Stimulated activated CD4-positive, alpha-beta T cell treated with anti-CD3 and anti-CD28 coated beads, Interleukin-1b, Interleukin-23, amount 100 ng/mL, for 1 hour (primary cell): ENCODE measurements at places on chromosomes 1 and 21.

GRCh38 chr1:111825217-111825616 lies 69.5 kb downstream of the DDX20 start:
- DNase-seq = no peak

GRCh38 chr1:152515434-152515783 lies 1.1 kb downstream of the CRCT1 start:
- DNase-seq = no peak

- no peak for DNase-seq
Observed at GRCh38 chr1:164466001-164466421, 93.0 kb upstream of the PBX1 start.

GRCh38 chr1:66731170-66731865 lies 20.9 kb upstream of the DYNLT5 start:
- no peak for DNase-seq

DNA sequence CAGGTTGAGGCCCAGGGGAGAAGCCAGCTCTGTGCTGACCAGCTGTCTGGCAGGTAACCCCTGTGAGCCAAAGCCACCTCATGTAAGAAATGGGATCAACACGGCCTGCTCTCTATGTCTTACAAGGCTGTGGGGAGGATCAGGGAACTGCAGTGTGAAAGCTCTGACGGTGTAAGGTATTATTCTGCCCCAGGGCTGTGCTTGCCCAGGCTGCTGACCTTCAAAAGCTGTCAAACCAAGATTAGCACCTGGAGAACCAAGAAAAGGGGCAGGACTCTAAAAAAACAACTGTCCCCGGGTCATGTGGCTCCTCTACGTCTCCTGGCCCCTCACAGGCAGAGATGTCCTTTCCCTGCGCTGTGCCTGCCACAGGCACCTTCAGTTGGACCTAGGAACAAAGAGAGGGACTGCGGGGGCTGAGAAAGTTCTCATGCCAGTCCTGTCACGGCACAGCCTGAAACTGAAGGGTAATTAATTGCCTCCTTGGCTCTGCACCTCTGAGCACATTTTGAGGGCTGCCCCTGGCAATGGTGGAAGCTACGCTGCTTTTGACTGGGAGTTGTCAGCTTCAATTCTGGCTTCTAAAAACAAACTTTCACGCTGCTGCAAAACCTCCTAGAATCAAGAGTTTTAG lies 77.6 kb downstream of the PGBD5 start:
- no peak for DNase-seq

- DNase-seq = no peak
Observed at GRCh38 chr1:114093624-114094362, 59.9 kb downstream of the SYT6 start.

GRCh38 chr1:5220821-5221220 lies 566.4 kb downstream of the AJAP1 start:
- DNase-seq = no peak

DNA sequence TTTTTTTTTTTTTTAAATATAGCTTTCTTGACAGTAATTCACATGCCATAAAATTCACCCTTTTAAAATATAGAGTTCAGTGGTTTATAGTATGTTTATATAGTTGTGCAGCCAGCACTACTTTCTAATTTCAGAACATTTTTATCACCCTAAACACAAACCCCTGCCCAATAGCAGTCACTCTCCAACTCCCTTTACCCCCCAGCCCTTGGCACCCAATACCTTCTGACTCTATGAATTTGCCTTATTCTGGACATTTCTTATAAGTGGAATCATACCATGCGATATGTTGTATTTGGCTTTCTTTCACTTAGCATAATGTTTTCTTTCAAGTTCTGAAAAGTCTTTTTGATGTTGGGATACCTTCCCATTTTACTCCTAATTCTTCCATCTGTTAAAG lies 42.5 kb upstream of the NEXN start:
- no peak for DNase-seq
